ENCODE measurements at places on chromosomes 5 and 9.

GRCh38 chr9:3677541-3677940 is 151.7 kb upstream of the RFX3 start:
- DNase-seq: no peak

- no peak for DNase-seq
Measured at GRCh38 chr5:176144508-176144907, 93.7 kb upstream of the SIMC1 start.

DNA sequence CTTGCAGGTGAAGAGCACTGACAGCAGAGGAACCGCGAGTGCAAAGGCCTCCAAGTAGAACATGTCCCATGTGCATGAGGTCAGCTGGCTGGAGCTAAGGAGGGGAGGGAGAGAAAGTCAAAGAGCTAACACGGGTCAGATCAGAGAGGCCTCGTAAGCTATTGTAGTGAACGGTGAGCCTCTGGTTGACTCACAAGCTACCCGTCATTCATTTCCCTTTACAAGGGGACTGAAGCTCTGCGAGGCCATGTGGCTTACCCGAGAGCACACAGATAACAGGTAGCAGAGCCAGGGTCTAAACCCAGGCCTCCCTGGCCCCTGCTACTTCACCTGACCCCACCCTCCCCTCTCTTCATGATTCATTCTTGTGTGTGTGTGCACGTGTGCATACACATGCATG is 152.7 kb upstream of the ADRA1B start:
- no peak for DNase-seq

DNA sequence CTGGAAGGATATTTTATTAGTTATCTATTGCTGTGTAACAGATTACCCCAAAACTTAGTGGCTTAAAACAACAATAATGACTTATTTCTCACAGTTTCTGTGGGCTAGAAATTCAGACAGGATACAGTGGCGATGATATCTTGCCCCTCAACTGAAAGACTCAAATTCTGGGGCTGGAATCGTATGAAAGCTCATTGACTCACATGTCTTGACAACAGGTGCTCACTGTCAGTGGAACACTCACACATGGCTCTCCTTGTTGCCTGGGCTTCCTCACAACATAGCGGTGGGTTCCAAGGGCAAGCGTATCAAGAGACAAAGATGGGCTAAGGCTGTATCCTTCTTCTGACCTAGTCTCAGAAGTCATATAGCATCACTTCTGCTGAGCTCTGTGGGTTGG is 3.7 kb upstream of the GNPDA1 start:
- no peak for DNase-seq

DNA sequence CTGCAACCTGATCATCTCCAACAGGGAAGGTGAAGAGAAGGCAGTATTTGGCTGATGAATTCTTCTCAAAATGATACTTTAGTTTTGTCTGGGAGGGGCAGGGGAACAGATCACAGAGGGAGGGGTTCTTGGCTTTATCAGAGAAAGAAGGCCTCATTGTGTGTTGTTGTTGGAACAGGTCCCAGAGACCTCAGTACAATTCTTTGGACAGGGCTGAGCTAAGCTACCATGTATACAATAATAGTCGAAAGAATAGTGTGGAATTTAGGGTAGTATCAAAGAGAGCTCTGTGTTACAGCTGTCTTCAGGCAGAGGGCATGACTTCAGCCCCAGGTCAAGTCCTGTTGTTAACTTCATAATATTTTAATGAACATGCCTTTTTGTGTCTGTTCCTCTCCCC is 39.9 kb downstream of the ARHGAP26 start:
- DNase-seq: no peak

- no peak for DNase-seq
Measured at GRCh38 chr9:131605770-131606590, 60.7 kb downstream of the PRRT1B start.

DNA sequence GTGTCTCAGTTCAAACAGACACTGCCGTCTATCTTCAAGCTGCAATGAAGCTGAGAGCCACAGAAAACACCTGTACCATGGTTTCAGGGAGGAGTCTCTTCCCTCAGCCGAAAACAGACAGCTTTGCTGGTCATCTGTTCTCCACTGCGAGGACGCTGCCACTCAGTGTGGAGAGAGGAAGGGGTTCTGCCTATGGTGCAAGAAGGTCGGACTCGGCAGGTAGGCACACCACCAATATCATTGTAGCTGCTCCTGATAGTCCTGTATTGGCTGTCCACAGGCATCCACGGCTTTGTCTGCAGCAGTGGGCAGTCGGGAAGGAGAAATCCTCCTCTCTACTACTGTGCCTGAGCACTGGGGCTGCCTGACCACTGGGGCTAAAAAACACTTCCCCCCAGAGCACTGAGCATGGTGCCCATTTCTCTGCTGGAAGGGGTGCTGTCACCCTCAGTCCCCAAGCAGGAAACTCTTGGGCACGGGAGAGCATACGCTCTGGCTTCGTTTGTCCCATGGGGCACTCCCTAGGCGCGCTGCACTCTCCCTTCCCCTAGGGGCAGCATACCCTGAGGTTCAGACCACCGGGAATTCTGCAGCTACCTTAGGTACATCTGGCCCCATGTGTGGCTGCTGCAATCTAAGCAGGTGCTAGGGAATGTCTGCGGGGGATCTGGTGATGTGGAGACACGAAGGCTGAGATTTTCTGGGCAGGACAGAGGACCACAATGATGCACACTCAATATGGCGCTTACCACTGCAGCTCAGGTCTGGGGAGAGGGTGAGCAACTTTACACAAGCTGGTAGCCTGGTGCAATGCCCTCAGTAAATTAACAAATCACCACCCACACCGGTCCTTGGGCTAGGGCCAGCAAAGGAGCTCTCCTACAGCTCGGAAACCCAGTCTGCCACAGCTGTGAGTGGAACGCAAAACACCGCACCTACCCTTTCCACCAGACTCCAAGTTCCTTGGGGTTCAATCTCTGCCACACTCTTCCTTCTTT is 880.9 kb upstream of the SEMA6A start:
- no peak for DNase-seq

- DNase-seq: no peak
Measured at GRCh38 chr9:110808599-110808980, 140.0 kb downstream of the MUSK start.

DNA sequence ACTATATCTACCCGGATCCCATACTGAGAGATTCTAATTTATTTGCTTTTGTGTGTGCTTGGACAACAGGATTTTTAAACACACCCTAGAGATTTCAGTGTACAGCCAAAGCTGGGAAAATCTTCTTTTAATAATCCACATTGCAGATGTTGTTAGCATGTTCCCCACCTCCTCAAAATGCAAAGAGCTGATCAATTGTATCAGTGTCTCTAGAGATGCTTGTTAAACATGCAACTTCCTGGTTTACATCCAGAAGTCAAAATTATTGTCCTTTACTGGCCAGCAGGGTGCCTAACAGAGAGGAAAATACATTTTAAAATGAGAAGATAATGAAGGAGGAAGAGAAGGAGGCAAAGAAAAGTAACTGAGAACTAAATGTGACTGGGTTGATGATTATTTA is 793.3 kb downstream of the SEMA5A start:
- no peak for DNase-seq

- no peak for DNase-seq
Measured at GRCh38 chr5:1298067-1298551, 3.2 kb upstream of the TERT start.

DNA sequence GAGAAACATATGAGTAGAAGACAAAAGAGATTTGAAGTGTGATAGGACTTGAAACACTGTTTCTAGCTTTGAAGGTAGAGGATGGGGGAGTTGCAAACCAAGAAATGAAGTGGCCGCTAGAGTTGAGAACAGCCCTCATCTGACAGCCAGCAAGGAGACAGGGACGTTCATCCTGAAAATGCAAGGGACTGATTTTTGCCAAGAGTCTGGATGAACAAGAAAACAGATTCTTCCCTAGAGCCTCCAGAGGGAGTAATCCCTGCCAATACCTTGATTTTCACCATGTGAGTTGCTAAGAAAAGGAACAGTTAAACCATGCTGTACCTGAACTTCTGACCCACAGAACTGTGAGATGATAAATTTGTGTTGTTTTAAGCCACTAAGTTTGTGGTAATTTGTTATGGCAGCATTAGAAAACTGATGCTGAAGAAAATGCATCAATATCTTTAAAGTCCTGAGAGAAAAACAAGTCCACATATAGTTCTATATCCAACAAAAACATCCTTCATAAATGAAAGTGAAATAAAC is 154.0 kb upstream of the ADAMTSL1 start:
- no peak for DNase-seq

GRCh38 chr9:106643211-106643930 is 219.6 kb upstream of the ZNF462 start:
- no peak for DNase-seq

DNA sequence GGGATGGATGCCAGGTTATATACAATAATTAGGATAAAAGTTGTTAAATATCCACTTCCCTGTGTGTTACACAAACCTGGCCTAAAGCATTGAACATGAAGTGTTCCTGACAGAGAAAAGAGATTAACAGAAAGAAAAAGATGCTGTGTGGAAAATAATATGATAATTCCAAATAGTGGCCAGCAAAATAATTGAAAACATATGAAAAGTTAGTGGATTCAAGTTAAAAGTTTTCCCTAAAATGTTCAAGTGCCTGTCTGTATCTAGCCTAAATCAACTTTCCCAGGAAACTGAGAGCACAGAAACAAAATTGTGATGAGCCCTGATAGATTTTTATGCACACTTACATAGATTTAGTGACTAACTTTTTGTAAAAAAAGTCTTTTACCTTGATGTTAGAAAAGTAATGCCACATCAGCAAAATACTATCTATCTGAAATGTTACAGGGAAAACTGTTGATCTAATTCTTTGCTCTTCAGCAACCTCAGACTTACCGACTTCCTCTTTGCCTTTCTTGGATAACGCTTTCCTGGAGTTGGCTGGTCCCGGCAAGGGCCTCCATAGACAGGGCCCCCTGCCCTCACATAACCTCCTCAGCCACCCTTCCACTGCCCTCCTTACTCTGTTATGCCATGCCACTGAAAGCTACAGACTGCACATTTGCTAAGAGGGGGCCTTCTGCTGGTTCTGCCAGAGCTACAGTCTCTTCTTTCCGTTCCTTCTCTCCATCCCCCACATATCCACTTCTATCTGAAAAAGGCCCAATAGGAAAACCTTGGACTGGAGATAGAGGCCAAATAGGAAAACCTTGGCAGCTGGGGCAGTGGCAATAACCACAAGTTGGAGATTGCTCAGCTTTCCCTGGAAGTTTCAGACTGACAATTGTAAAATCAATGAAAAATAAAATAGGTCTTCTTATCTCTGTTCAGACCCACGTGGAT is 44.4 kb downstream of the ZNF474 start:
- no peak for DNase-seq

DNA sequence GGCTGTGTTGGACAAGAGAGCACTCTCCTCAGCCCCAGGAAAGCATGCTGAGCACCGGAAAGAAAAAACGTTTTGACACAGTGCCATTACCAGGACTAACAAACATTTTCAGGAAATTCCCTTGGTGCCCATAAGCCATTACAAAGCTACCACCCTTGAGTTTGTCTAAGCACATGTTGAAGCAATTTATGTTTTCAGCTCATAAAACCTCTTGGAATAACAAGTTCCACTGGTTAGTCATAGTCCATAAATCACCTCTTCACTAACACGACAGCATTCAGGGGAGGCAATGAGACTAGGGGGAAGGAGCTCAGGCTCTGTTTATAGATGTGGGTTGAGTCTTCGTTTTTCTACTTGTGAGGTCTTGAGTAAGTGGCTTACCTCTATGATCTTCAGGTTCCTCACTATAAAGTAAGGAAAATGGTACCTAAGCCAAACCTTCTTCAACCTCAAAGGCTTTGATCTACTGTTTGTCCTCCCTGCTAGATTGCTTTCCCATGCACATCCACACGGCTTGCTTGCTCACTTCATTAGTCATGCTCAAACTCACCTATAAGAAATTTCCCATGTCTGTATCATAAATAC is 65.4 kb downstream of the DRD1 start:
- no peak for DNase-seq

DNA sequence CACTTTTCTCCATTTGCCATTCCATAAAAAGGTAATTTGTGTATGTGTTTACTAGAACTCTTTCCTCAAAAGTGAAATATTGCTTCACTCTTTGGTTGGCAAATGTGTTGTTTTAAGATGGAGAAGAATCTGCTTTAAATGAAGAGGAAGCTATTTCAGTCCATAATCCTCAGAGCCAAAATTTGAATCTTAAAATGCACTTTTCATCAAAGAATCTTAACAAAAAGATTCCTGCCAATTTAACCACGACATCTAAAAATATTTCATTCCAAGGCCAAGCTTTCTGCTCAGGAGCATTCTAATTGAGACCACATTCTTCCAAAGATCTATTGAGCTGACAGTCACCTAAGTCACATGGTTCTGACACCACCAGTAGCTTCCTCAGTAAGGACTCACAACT is 7.5 kb downstream of the GABRB2 start:
- no peak for DNase-seq

DNA sequence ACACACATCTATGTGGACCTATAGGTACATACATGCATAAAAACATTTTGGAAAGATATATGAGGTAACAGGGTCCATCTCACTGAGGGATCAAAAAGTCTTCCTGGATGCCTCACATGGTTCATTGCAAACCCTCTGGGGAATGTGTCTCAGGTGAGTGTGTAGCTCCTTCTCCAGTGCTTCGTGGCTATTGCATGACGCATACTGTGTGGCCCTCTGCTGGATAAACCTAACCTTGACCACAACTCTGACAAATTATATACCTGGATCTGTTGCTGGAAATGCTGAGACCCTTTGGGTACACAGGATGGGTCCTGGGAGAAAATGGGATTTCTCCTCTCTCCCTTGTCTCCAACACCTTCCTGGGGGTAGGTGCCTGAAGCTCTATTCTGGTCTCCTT is 91.9 kb downstream of the JAKMIP2 start:
- DNase-seq: no peak

- DNase-seq: no peak
Measured at GRCh38 chr5:101482931-101483330, 579.8 kb upstream of the ST8SIA4 start.

- no peak for DNase-seq
Measured at GRCh38 chr5:104643320-104643719, 1080.7 kb upstream of the NUDT12 start.

- no peak for DNase-seq
Measured at GRCh38 chr5:34817558-34818351, 21.2 kb upstream of the TTC23L start.

Data from activated CD8-positive, alpha-beta memory T cell treated with anti-CD3 and anti-CD28 coated beads for 1 hour (primary cell).